Psoas muscle (tissue), 8 donors: ENCODE measurements at places on chromosomes 11 and 22. TPM values are rescaled to one million over a fixed set of nuclear protein-coding genes. Genes with fewer than 3 reads are reported as not detected.

GRCh38 chr22:48885271-48885918, 942.3 kb downstream of the BRD1 start:
- no peaks in the 10 kb centered on the region for H3K4me1 ChIP-seq
- H3K36me3 ChIP-seq, result no peaks in the 10 kb centered on the region
- H3K27ac ChIP-seq, result no peak overlapping the region
- H3K27me3 ChIP-seq, result peaks cover 2% of the 10 kb centered on the region
- no peak for DNase-seq

GRCh38 chr11:81573367-81573766, 1160.3 kb downstream of the FAM181B start:
- H3K36me3 ChIP-seq, result no peaks in the 10 kb centered on the region
- H3K27ac ChIP-seq, result no peak overlapping the region
- no peaks in the 10 kb centered on the region for H3K27me3 ChIP-seq

GRCh38 chr11:1228101-1228821, 5.4 kb downstream of the MUC5B start:
- H3K4me3 ChIP-seq, result no peak overlapping the region
- peak; percentile 12 for DNase-seq
- H3K27me3 ChIP-seq, result no peaks in the 10 kb centered on the region
- no peak overlapping the region for H3K27ac ChIP-seq
- H3K4me1 ChIP-seq, result no peaks in the 10 kb centered on the region

DNA sequence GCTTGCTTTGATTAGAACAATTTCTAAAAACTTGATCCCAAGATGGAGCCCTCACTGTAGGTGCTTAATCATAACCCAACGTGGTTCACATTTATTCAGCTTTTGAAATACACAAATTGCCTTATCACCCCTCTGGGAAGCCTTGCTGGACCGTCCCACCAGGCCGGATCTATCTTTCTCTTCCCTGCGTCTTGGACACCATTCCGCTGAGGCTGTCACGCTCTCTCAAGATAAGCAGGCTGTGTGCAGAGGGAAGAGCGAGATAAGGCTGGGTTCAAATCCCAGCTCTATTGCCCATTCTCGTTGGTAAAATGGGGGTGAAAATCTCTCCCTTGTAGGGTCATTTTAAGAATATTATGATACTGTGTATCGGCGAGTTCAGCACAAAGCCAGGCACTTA, 20.5 kb upstream of the TP53I11 start:
- no peaks in the 10 kb centered on the region for H3K4me1 ChIP-seq
- no peak overlapping the region for H3K27ac ChIP-seq
- H3K36me3 ChIP-seq, result no peaks in the 10 kb centered on the region
- no peaks in the 10 kb centered on the region for H3K27me3 ChIP-seq
- H3K4me3 ChIP-seq, result no peak overlapping the region
- DNase-seq, result no peak

- H3K4me3 ChIP-seq, result peak overlapping the region; percentile 53
- H3K27me3 ChIP-seq, result peaks cover 24% of the 10 kb centered on the region
- H3K36me3 ChIP-seq, result no peaks in the 10 kb centered on the region
- no peak overlapping the region for H3K27ac ChIP-seq
- peaks cover 11% of the 10 kb centered on the region for H3K4me1 ChIP-seq
Measured at GRCh38 chr11:69011624-69012091, 1.4 kb downstream of the MRGPRF start.

- no peak overlapping the region for H3K4me3 ChIP-seq
- H3K36me3 ChIP-seq, result peaks cover 37% of the 10 kb centered on the region
- H3K27me3 ChIP-seq, result no peaks in the 10 kb centered on the region
- peak overlapping the region; percentile 88 for H3K27ac ChIP-seq
- H3K4me1 ChIP-seq, result peaks cover 34% of the 10 kb centered on the region
Measured at GRCh38 chr22:50257041-50257440, 4.4 kb downstream of the MAPK12 start.

DNA sequence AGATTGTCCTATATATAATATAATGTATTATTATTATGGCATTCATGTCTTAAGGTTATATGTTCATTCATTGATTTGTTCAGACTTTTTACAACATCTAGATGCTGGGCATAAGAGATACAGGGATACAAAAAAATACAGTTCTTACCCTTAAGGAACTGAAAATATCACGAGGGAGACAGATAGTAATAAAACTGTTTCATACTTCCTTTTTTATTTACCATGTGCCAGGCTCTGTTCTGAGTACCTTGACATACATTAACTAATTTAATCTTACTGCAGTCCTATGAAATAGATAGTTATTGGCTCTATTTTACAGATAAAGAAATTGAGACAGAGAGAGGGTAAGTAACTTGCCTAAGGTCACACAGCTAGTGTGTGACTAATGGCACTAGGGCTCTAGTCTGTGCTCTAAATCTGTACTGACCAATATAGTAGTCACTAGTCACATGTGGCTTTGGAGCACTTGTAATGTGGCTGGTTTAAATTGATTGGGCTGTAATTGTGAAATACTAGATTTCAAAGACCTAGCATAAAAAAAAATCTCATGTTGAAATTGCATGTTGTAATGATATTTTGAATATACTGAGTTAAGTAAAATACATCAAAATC, 21.3 kb downstream of the TRIM44 start:
- no peak overlapping the region for H3K4me3 ChIP-seq
- peaks cover 4% of the 10 kb centered on the region for H3K36me3 ChIP-seq
- H3K4me1 ChIP-seq, result peaks cover 30% of the 10 kb centered on the region
- H3K27ac ChIP-seq, result no peak overlapping the region

DNA sequence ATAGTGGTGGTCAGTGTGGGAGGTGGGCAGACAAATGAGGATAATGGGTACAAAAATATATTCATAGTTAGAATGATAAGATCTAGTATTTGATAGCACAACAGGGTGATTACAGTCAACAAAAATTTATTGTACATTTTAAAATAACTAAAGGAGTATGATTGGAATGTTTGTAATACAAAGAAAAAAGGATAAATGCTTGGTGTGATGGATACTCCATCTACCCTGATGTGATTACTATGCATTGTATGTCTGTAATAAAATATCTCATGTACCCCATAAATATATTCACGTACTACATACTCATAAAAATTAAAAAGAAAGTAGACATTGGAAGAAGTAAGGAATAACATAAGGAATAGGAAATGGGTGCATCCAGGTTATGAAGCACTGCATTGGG, 15.4 kb downstream of the RRP8 start:
- H3K36me3 ChIP-seq, result peaks cover 28% of the 10 kb centered on the region
- peaks cover 6% of the 10 kb centered on the region for H3K4me1 ChIP-seq
- no peaks in the 10 kb centered on the region for H3K27me3 ChIP-seq
- no peak for DNase-seq
- H3K27ac ChIP-seq, result peak overlapping the region; percentile 37

GRCh38 chr11:44404301-44404700, 94.4 kb upstream of the ALX4 start:
- H3K27me3 ChIP-seq, result no peaks in the 10 kb centered on the region
- H3K4me3 ChIP-seq, result no peak overlapping the region
- DNase-seq, result no peak
- H3K4me1 ChIP-seq, result no peaks in the 10 kb centered on the region

DNA sequence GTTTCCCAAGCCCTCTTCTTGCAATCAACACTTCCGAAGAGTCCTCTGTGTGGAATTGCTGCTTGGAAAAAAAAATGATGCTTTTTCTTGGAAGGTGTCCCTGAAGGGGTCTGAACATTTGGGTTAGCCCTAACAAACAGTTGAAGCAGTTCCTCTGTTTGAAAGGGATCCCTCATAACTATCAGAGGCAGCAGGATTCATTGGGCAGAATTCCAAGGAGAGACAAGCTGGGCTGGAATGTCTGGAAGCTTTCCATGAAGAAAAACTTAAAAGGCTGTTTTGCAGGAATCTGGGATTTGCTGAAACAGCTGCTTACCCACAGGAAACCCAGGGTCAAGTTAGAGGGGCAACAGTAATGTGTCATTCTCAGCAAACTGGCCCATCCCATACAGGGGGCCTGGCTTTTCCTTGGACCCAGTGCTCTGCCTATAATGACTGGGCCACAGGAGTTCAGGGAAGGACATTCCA, 3.1 kb downstream of the CSNK2A3 start:
- H3K36me3 ChIP-seq, result no peaks in the 10 kb centered on the region
- no peaks in the 10 kb centered on the region for H3K27me3 ChIP-seq
- H3K4me1 ChIP-seq, result peaks cover 5% of the 10 kb centered on the region
- no peak overlapping the region for H3K27ac ChIP-seq
- DNase-seq, result no peak

GRCh38 chr11:79794484-79795393, 353.9 kb upstream of the TENM4 start:
- H3K27me3 ChIP-seq, result no peaks in the 10 kb centered on the region
- H3K4me1 ChIP-seq, result no peaks in the 10 kb centered on the region
- H3K36me3 ChIP-seq, result no peaks in the 10 kb centered on the region
- no peak overlapping the region for H3K27ac ChIP-seq
- H3K4me3 ChIP-seq, result no peak overlapping the region

Gene RFPL1
- not detected for total RNA-seq

- no peak overlapping the region for H3K4me3 ChIP-seq
- H3K27me3 ChIP-seq, result no peaks in the 10 kb centered on the region
- H3K4me1 ChIP-seq, result no peaks in the 10 kb centered on the region
- no peaks in the 10 kb centered on the region for H3K36me3 ChIP-seq
Measured at GRCh38 chr22:28498044-28498443, 181.6 kb downstream of the TTC28 start.

Gene WT1
- total RNA-seq, result 1.5 TPM

DNA sequence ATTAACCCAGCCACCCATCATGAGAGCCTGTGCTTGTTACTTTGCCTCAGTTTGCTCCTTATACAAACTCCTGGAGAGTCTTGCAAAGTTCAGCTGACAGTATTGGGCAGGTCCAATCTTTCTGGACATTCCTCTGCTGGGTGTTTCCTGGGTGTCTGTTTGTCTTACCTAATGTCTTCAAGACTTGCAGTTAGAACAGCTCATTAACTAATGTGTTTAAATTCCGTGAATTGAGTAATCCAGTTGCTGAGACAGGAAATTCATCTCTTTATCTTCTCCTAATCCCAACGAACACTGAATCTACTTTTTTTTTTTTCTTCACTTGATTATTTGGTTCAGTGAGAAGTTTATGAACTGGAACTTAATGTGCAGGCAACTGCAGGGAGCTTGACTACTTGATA, 20.6 kb downstream of the BCO2 start:
- DNase-seq, result no peak
- H3K27me3 ChIP-seq, result no peaks in the 10 kb centered on the region
- H3K4me3 ChIP-seq, result no peak overlapping the region
- H3K27ac ChIP-seq, result no peak overlapping the region
- peaks cover 10% of the 10 kb centered on the region for H3K4me1 ChIP-seq
